ENCODE measurements at places on chromosomes 2 and 18.

DNA sequence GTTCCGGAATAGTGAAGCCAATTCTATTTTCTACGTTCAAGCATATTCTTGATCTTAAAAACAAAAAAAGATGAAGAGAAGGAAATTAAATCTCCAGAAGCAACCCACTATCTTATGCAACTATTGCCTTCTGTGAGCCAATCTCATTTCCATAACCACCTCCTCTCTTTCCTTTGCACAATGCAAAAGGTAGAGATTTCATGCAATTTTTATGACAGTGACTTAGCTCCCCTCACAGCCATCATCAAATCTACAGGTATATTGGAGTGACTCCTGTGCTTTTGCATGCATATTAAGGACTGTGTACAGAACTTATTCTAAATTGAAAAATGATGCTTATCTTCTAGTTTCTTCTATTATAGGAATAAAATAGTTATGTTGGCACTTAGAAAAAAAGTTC is 191.8 kb downstream of the DCC start:
- DNase-seq = no peak

DNA sequence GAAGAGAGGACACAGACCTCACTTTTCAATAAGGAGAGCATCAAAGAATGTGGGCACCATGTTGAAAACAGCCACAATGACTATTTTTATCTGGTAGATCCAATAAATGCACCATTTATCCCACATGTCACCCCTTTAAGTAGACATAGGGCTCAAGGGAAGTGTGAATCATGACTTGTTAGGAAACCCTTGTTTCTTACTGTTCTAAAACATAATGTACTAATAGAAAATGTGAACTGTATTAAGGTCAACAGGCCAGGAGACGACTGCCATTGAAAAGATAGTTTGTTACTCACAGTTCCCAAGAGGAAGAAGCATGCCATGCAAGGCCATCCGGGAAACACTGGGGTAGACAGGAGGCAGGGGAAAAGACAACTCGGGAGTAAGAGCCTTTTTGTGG is 137.7 kb downstream of the EN1 start:
- no peak for DNase-seq

DNA sequence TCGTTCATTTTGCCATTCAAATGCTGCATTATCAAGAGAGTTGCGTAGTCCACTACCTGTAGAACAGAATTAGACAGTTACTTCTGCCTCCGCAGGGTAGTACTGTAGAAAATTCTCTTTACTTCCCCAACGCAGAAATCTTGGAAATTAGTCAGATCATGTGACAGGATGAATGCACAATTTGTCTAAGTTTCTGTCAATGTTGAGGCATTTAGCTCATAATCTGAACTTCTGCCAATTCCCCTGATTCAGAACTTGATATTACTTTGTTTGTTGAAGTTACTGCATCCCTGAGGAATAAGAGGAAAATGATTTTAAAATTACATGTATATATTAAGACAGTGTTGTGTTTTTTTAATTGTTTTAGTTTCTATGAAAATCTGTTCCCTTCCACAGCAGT is 83.4 kb downstream of the TTC27 start:
- no peak for DNase-seq

- no peak for DNase-seq
These were observed 43.4 kb downstream of the KIAA1328 start for GRCh38 chr18:36872329-36872728.

DNA sequence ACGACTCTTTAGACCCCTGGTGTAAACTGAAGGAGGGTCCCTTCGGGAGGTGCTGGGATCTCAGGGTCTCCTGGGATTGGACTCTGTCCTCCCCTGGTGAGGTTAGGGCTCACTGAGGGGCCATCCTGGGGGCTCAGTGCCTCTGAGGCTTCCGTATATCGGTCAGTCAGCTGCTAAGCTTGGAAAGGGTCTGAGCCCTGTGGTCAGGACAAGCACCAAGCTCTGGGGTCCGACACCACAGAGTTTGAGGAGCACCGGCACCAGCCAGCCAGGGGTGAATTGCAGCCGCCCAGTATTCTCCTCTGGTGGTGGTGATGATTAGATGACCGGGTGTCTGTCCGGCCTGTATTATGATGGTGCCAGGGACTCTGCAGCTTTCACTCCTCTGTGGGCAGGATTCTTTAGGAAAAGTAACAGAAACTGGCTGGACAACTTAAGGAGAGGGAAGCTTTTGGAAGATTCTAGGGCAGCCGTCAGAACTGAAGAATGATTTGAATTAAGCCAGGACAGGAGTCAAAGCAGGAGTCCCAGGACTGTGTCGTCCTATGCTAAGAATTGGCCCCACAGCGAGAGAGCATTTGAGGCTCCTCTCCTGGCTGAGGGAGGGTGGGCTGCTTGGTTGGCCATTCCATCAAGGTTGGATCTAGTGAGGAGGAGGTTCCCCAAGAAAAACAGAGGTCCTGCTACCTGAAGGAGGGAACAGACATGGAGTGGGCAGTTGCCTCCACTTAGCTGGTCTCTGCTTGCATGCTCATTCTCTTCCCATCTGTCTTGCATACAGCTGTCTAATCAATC is 158.6 kb upstream of the HS6ST1 start:
- no peak for DNase-seq

DNA sequence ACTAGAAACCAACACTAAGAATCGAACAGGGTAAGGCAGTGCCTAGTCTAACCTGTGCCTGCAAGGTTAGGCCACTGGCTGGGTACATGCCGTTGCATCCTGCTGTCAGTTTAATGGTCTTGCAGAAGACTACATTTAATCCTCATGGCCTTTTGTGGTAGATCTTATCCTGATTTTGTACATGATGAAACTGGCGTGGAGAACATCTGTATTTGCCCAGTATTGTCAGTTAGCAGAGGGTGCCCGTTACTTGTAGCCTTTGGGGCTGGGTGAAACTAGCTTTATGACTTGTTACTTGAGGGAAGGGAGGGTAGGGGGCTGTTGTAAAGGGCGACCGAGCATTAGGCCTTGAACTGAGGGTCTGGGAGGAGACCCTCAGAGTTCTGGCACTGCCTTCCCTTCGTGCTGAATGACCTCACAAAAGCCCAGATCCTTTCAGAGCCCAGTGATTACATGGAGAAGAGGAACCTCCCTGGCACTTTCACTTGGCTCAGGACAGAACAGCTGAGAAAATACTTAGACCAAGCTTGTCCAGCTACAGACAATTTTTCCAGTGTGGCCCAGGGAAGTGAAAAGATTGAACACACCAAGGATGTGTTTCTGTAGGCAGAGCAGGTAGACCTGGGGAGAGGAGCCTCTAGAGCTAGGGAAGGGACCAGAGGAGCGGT is 19.5 kb downstream of the SLC20A1 start:
- no peak for DNase-seq

- no peak for DNase-seq
These were observed 51.4 kb downstream of the IL1RL2 start for GRCh38 chr2:102238039-102238756.

Data from T-helper 2 cell (primary cell).